Neural crest cell (in vitro differentiated cells): ENCODE measurements at places on chromosomes 16 and 17.
A peak's percentile ranks its signal among the peaks of the same experiment; 100 is the strongest.

- DNase-seq: peak; percentile 79
Measured at GRCh38 chr17:28744972-28745785, 1.4 kb downstream of the TRAF4 start.

- no peak for DNase-seq
Measured at GRCh38 chr17:75712446-75712845, 8.8 kb upstream of the ITGB4 start.

- DNase-seq: no peak
Measured at GRCh38 chr17:11302401-11303186, 61.6 kb downstream of the SHISA6 start.

DNA sequence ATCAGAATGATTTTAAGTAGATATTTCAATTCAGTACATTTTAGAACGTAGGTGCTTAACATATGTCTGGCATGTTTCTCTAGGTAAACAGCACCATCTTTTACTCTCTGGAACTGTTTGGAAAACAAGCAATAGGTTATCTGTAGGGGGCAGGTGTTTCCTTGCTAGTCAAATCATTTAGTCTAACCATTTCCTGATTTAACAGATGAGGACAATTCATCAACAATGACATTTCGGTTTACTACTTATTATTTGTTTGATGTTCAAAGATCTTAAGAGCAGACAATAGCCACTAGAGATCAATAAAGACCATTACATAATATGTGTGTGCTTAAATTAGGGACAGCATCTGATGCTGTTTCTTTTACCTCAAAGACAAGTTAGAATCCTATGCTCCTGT, 173.1 kb downstream of the CEP112 start:
- DNase-seq: no peak

- DNase-seq: no peak
Measured at GRCh38 chr17:1486802-1487695, 5.4 kb downstream of the MYO1C start.

GRCh38 chr17:909642-910323, 69.8 kb downstream of the NXN start:
- no peak for DNase-seq

DNA sequence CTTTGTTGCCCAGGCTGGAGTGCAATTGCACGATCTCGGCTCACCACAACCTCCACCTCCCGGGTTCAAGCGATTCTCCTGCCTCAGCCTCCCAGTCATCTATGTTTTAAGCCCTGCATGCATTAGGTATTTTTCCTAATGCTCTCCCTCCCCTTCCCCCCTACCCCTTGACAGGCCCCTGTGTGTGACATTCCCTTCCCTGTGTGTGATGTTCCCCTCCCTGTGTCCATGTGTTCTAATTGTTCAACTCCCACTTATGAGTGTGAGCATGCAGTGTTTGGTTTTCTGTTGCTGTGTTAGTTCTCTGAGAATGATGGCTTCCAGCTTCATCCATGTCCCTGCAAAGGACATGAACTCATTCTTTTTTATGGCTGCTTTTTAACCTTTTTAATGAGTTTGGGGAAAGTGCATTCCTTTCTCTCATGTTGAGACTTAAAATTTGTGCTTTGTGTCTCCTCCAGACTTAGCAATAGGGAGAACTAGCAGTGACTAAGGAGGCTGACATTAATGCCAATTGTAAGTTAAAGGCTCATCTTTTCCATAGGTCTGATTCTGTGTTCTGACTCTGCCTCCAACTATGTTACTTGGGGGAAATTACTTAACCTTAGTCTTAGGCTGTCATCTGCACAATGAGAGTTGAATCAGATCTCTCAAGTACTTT, 17.7 kb upstream of the PHAF1 start:
- DNase-seq: no peak

DNA sequence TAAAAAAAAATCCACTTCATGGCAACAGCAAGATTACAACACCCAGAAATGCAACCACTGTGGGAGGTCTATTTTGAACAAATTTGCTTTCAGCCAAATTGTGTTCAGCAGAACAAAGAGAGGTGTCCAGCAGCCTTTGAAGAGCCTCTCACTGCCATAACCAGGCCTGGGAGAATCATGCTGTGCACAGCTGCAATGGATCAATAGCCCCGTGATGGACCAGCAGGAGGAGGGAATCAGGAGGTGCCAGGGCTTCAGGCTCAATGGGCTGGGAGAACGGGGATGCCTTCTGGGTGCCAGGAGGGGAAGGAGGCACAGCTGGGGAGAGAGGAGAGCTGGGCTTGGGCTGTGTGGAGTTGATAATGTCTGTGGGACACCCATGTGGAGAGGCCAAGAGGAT, 366.2 kb upstream of the EEF2KMT start:
- DNase-seq: no peak

GRCh38 chr17:66397486-66397885, 95.1 kb downstream of the PRKCA start:
- no peak for DNase-seq

DNA sequence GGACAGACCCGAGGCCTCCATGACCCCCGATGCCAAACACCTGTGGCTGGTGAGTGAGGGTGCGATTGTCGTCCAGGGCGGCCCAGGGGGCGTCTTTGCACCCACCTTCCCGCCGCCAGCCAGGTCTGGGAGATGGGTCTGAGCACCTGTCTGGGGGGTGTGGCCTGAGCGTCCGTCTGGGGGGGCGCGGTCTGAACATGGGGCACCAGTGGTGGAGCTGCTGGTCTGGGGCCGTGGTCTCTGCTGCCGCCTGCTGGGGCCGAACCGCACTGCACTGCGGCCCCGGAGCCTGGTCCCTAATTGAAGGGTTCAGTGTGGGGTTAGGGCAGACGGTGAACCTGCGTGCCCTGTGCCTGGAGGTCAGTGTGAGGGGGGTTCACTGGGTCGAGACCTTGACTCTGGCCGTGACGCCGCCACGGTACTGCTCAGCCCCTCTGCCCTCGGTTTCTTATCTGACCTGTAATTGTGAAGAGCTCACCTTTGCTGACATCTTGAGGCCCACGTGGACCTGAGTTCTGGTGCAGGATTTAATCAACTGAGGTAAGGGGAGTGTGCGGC, 12.6 kb upstream of the TCF25 start:
- peak; percentile 70 for DNase-seq

GRCh38 chr17:80295559-80295958, 34.9 kb downstream of the RNF213 start:
- no peak for DNase-seq
